ENCODE measurements at places on chromosomes 2 and 18. TPM values are rescaled to one million over a fixed set of nuclear protein-coding genes. Genes with fewer than 3 reads are reported as not detected.
A peak's percentile ranks its signal among the peaks of the same experiment; 100 is the strongest.

Gene KCNG2
- total RNA-seq, result 0.14 TPM

Gene IL36RN
- total RNA-seq, result not detected

Gene SP5
- 10.1 TPM for total RNA-seq

Gene NOSTRIN
- not detected for total RNA-seq

Gene C2orf15
- 5.7 TPM for total RNA-seq

Gene POMC
- total RNA-seq, result 4.4 TPM

Gene SAG
- total RNA-seq, result not detected

Gene RTP5
- not detected for total RNA-seq

Gene GPN1
- 41.7 TPM for total RNA-seq

Gene MEMO1
- total RNA-seq, result 54.2 TPM

Gene SFT2D3
- 13.4 TPM for total RNA-seq

Gene TMEM17
- total RNA-seq, result 1.7 TPM

DNA sequence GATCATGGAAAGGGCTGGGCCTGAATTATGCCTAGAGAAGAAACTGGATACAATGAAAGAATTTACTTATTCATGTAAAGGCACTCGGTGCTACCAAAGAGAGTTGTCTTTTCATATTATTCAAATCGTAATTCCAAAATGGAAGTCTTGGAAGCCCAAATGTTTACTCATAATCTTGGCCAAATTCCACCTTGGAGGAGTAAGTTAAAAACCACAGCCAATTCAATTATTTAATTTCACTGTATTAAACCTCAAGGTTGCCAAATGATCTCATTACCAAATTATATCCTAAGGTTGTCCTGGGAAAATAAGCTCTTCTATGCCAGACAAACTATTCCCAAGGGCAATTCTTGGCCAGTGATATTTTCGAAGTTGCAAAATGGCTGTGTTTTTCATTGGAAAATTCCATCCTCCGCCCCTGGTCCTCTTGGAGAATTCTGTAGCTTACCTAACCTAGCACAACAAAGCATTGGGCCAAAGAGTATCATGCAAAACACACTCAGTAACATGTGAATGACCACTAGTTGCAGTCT, 11.1 kb upstream of the VPS4B start:
- no peak for DNase-seq

GRCh38 chr2:241859017-241859435, 332 bp upstream of the PDCD1 start:
- peak; percentile 83 for DNase-seq

DNA sequence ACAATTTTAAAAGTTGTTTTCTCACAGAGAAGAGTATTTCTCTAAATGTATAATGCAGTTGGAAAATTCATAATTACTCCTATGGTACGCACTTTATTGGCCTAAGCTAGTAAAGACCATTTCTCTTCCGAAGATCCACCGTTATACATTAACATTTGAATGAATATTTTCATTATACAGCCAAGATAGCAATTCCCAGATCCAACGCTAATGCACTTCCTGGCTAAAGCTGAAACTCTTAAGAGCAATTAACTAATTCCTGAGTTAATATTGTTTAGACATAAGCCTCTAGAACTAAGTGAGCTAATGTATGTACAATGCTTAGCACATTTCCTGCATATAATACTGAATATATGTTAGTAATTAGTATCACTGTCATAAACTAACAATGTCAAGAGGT, 56.2 kb downstream of the PDK1 start:
- DNase-seq, result no peak

GRCh38 chr2:175535631-175536030, 354.1 kb upstream of the ATP5MC3 start:
- DNase-seq, result no peak

DNA sequence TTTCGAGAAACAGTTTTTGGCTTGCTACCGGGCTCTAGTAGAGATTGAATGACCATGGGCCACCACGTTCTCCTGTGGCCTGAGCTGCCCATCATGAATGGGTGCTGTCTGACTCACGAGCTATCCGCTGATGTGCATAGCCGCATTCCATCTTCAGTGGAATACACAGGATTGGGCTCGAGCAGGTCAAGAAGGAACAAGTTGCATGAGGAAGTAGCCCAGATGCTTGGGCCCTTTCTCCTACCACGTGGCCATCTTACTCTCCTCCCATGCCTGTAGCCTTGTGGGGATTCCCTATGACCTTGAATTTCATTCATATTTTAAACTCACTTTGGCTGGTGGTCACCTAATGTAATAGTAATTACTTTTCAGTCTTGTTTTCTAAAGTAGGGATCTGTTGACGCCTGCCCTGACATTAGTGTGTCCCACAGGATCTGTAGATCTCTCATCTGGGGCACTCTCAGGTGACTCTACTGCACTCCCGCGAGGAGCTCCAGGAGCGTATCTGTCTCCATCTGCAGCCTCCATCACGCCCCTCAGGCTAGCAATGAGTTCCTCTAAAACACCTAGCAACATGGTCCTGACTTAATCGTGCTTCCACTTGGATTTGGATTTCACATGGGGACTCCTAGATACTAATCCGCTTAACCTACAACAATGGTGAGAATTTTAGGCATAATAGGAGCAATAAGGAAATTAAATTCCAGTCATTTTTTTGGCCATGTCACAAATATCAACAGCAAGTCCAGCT, 67.8 kb downstream of the PSMG2 start:
- no peak for DNase-seq

- DNase-seq, result no peak
Measured at GRCh38 chr2:65130664-65131175, 814 bp upstream of the RAB1A start.

GRCh38 chr2:40962026-40962425, 510.1 kb upstream of the SLC8A1 start:
- no peak for DNase-seq

- DNase-seq, result no peak
Measured at GRCh38 chr2:51953931-51954330, 922.0 kb upstream of the NRXN1 start.

DNA sequence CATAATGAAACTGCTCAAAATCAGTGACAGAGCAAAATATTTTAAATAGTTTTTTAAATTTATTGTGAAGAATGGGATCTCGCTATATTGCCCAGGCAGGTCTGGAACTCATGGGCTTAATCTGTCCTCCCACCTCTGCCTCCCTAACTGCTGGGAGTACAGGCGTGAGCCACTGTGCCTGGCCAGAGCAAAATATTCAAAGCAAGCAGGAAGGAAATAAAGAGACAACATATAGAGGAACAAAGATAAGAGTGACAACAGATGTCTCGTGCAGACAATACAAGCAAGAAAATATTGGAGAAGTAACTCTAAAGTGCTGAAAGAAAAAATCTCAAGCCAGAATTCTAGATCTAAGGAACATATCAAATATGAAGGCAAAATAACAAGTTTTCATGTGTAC, 5.0 kb upstream of the SCLY start:
- no peak for DNase-seq

- no peak for DNase-seq
Measured at GRCh38 chr2:15136639-15137038, 424.5 kb downstream of the NBAS start.

GRCh38 chr18:72086421-72086820, 457.7 kb downstream of the CBLN2 start:
- DNase-seq, result no peak

DNA sequence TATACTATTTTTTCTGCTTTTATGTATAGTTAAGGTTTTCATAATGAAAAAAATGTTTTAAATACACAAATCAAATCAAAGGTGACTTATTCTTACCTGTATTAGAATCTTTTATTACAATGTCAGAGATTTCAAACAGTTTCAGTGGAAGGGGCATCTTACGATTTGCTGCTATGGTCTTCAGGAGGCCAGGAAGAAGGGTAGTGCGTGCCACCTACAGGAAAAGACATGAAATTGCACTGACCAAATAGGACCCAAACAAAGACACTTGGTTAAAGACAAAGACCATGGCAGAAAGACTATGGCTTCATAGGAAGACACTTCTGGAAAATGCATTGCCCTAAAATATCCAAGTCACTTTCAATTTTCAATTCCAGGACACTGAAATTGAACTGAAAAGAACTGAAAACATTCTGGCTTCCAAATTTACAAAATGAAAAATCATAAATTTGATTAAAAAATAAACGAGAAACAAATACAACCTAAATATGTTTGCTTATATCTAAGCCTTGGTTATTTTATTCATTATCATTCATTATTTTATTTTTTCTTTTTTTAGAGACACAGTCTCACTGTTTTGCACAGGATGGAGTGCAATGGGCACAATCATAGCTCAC, 42.1 kb downstream of the FARSB start:
- DNase-seq, result peak; percentile 74

DNA sequence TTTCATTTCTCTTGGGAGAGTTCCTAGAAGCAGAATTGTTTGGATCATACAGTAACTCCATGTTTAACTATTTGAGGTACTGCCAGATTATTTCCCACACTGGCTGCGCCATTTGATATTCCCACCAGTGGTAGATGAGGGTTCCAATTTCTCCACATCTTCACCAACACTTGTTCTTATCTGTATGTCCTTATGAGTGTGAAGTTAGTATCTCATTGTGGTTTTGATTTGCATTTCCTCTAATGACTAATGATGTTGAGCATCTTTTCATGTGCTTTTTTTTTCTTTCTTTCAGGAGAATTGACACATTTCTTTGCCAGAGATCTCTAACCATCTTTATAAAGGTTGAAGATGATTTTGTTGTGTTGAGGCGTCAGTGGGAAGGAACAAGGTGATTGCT, 4.1 kb upstream of the MGAT5 start:
- no peak for DNase-seq

DNA sequence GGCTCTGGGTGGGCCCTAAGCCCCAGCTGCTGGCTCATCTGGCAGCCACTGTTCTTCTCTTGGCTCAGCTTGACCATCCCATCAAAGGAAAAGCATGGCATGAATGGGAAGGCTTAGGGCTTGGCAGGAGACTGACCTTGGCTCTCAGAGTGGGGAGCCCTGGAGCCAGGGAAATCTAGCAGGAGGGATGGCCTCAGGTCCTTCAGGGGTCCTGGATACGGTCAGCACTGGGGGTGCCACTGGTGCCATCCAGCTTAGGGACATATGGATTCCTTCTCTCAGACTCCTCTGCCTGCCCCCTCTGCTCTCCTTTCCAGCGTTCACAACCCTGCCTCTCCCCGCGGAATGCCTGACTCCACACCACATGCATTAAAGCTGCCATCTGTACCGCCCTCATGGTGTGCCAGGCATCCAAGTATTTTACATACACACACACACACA, 165.5 kb upstream of the HAAO start:
- no peak for DNase-seq

DNA sequence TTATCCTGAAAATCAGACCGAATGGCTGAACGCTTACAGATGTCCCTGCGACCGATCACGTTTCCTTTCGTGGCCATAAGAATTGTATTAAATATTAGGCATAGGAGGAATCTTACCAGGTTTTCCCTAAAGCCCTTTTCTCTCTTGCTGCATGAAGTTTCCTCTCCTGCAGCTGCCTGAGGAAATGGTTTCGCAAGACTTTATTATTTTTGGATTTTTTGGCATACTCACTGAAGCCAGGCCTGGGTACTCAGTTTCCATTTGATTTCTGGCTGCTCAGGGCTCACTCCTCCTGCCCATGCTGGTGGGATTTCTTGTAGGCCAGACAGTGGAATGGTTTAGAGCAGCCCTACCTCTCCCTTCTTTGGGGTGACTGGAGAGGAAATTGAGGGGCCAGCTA, 114.0 kb downstream of the KLHL29 start:
- no peak for DNase-seq

GRCh38 chr2:51782921-51783765, 751.2 kb upstream of the NRXN1 start:
- no peak for DNase-seq

DNA sequence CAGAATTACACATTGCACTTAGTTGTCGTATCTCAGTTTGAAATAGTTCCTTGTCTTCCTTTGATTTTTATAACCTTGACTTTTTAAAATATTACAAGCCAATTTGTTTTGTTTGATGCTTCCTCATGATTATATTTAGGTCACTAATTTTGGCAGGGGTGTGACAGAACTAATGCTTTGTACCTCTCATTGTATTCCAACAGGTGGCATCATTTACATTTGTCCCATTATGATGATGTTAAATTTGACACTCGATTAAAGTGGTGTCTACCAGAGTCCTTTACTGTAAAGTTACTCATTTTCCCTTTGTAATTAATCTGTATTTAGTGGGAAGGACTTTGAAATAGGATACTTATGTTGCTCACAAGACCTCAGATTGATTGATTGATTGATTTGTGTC, 21.5 kb upstream of the MFSD2B start:
- DNase-seq, result no peak

GRCh38 chr2:230737300-230737699, 24.7 kb downstream of the CAB39 start:
- no peak for DNase-seq

- no peak for DNase-seq
Measured at GRCh38 chr2:206225435-206226232, 48.8 kb upstream of the ZDBF2 start.

- DNase-seq, result peak; percentile 59
Measured at GRCh38 chr2:65040400-65041261, 15.6 kb upstream of the CEP68 start.

DNA sequence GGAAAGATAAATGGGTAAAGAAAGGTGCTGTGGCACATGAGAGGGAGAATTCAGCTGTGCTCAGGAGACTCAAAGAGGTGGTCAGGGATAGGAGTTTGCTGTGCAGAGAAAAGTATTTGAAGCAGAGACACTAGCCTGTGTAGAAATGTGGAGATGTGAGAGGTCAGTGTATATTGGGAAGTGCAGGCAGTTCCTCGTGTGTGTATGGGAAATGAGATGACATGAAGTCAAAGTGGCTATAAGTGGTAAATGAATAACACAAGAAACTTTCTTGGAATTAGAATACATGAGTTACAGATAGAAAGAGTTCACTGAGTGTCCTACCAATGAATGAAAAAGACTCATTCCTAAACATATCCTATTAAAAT, 11.6 kb downstream of the MAP3K20 start:
- no peak for DNase-seq

DNA sequence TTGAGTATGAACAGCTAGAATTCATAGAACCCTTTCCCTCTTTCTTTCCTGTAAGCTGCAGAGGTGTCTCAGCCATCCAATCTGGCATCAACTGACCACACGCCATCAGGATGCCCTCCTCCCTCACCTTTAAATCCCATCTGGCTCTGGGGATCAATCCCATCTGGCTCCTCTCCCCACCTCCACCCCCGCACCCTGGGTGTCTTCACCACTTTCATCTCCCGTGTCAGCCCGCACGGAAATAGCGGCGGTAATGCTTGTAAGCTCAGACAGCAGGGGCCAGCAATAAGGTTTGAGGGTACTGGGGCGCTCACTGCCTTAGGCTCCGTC, 508 bp upstream of the TUBA4B start:
- peak; percentile 56 for DNase-seq

DNA sequence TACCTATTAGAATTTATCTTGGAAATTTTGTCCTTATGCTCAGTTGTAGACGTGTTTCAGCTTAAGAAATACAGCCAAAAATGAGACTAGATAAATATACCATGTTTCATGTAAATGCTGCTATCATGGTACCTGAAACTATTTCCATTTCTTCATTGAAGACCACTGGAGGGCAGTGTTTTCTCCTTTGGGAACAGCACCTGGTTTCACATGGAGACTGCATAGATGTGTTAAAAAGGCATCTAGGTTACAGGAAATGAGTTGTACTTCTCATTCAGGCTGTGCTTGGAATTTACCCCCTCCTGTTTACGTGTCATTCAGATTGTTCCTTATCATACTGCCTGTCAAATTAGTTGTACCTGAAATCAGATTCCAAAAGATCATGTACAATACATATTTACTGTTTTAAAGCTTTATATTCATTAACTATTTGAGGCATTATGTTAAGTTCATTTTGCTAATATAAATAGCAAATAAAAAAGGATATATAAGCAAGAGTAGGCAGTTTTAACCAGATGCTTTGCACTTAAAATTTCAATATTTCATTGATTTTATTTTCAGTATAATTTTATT, 57.3 kb upstream of the PSMD14 start:
- DNase-seq, result peak; percentile 68
